ENCODE measurements at places on chromosomes 5 and 9.
A peak's percentile ranks its signal among the peaks of the same experiment; 100 is the strongest.

DNA sequence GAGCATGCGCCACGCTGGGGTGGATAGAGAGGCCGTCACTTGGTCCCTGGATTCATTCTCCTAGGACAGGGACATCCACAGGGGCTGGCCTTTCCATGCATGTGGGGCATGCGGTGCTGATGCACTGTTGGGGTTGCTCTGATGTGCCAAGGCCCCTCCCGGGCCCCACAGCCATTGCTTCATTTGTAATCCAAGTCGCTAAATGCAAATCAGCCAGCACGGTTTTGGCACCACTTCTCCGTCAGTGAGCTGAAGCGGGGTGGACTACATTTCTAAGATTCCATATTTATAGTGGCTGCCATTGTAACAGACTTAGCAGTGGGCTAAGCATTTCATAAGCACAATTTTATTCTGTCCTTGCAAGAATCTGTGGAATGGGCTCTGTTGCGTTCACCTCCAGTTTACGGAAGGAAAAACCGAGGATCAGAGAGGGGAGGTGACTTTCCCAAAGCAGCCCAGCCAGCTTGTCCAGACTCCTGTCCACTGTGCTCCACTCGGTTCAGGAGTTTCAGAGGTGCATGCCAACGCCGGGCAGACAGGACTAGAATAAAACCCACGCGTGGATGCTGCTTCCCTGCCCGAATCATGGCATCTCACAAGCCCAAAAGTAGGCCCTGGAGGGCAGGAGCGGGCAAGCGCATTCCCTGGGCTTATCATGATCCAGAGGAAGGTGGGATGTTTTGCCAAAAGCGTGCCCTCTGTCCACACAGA is 102.6 kb upstream of the COL5A1 start:
- DNase-seq: no peak

- DNase-seq: no peak
Measured at GRCh38 chr5:156473269-156473908, 146.4 kb downstream of the SGCD start.

DNA sequence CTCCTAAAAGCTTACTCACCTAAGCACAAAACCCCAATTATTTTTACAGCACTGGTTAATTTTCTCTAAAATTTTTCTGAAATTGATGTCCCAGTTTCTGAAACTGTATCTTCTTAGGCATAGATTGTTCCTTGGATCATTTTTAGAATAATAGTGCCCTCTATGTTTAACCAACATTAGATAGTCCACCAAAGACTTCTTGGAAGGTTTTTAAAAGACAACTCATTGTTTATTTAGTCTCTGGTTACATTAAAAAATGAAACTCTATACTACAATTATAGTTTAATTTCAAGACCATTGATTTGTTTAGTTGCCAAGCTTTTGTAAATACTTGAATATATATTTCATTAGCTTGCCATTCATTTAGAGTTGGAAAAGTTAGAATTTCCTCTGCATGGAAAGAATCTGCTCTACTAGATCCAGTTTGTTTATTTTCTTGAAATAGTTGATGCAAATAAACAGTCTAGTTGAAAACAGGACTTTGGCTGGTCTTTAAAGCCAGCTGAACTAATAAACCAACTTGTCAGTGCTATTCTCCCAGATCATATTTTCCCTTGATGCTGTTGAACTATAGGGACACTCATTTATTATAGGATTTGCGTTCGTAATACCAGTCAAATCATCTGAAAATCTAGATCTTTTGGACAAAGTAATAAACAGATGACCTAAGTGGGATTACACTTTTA is 990.5 kb downstream of the TLE1 start:
- DNase-seq: no peak

DNA sequence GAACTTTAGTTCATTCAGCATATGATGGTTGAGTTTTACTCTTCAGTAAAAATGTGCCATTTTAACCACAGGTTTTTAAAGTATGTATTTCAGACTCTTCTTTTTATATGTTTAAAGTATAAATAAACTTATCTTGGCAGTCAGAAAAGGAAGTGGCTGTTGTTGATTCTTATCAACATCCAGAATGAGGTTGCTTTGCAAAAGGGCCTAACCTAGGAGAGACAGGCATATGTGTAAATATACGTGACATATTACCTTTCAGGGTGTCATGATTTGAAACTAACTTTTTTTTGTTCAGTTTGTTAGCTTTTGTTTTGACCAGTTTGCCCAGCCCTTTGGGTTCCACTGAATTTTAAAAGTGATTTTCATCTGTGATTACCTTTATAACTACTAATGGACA is 7.4 kb downstream of the SMARCA2 start:
- no peak for DNase-seq

- DNase-seq: no peak
Measured at GRCh38 chr9:98291820-98292219, 36.4 kb upstream of the TBC1D2 start.

- DNase-seq: no peak
Measured at GRCh38 chr9:129195606-129196005, 17.5 kb upstream of the IER5L start.

- DNase-seq: peak; percentile 30
Measured at GRCh38 chr9:125887172-125887571, 140.0 kb downstream of the PBX3 start.

- no peak for DNase-seq
Measured at GRCh38 chr9:126449725-126450667, 123.4 kb downstream of the MVB12B start.

- DNase-seq: no peak
Measured at GRCh38 chr9:19807182-19807892, 18.5 kb upstream of the SLC24A2 start.

- peak; percentile 56 for DNase-seq
Measured at GRCh38 chr5:142014911-142015584, 2.2 kb upstream of the GNPDA1 start.

- DNase-seq: no peak
Measured at GRCh38 chr9:121326130-121326838, 43.8 kb downstream of the STOM start.

GRCh38 chr5:8349855-8350254 is 480.9 kb downstream of the MTRR start:
- no peak for DNase-seq

- DNase-seq: peak; percentile 56
Measured at GRCh38 chr5:110048491-110048890, 358.8 kb downstream of the MAN2A1 start.

DNA sequence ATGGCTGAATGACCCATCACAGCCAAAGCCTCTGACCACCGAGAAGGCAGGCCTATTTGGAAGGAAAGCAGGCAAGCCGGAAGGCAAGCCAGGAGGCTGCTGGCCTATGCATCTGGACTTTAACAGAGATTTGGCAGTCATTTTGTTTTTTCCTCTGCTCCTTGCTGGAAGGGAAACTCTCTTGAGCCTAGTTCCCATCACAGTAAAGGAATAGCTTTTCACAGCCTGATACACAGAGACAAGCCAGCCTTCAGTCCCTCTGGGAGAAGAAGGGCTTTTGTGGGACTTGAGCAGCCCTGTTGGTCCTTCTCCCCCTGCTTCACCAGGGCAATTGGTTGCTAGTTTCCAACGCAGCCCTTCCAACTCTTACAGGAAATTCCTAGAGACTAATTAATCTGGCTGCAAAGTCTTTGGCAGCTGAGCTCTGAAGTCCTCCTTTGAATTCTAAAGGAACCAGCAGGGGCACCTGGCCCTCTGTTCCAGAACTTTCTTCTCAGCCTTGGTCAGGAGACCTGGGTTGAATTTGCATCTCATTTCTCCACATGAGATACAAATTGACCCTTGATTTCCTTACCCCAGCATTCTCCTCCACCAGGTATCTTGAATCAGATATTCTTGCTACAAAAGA is 157.3 kb upstream of the EPB41L4A start:
- no peak for DNase-seq

- DNase-seq: no peak
Measured at GRCh38 chr5:138359621-138360020, 7.1 kb downstream of the KDM3B start.

GRCh38 chr5:177405805-177406204 is 3.6 kb downstream of the F12 start:
- no peak for DNase-seq

DNA sequence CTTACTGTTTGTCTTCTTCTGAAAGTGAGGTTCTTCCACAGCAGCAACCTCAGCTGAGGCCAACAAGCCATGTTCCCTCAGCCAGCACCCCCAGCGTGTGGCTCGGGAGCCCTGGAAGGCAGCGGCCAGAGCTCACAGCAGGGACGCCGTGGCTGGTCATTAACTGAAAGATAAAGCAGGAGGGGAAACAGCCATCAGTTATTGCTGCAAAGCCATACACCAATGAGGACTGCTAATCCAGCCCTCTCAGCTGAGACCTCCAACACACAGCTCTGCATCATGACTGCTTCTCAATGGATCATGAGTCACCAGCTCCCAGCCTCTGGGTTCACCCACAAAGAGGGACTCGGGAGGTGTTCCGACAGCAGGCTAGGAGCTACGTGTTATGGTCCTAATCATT is 24.3 kb downstream of the ABCA1 start:
- peak; percentile 20 for DNase-seq

DNA sequence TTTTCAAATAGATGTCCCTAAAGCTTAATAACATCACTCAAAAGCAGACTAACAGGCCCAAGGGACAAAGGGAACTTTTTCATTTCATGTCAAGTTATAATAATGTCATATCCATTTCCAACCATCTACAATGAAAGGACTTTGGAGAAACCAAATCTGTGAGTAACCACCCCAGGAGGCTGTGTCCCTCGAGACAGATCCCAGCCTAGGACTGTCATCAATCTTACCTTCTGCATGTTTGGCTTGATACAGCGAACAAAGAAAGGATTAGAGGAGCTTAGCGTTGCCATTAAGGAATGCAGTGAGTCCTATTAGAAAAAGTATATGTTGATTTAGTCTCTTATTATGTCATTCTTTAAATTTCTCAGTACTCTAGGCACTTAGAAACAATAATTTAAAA is 137.8 kb upstream of the RETREG1 start:
- DNase-seq: no peak

- DNase-seq: peak; percentile 64
Measured at GRCh38 chr9:137694962-137695875, 76.4 kb downstream of the EHMT1 start.

DNA sequence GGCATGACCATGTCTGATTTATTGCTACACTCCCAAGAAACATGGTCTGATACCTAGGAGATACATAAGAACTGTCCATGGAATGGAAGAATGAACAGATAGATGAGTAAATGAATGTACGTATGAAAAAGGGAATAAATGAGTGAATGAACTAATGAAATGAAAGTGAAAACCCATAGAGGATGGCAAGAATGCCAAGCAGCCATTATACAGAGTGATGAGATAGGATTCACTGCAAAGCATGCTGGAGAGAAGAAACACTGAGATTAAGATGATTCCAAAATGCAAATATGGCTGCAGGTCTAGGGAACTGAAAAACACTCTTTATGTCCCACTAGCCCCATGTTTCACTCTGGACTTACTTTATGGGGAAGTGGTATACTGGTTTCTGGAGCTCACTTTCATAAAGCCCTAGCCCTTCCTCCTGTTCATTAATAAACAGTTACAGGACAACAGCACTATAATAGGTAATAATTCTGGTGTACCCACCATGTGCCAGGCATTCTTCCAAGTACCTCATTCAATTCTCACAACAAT is 170.3 kb upstream of the RAD23B start:
- DNase-seq: no peak

- no peak for DNase-seq
Measured at GRCh38 chr5:156366521-156366920, 39.6 kb downstream of the SGCD start.

GRCh38 chr5:177512736-177513380 is 3.2 kb upstream of the DOK3 start:
- DNase-seq: no peak

- peak; percentile 71 for DNase-seq
Measured at GRCh38 chr9:137294091-137294680, 7.9 kb downstream of the NRARP start.

DNA sequence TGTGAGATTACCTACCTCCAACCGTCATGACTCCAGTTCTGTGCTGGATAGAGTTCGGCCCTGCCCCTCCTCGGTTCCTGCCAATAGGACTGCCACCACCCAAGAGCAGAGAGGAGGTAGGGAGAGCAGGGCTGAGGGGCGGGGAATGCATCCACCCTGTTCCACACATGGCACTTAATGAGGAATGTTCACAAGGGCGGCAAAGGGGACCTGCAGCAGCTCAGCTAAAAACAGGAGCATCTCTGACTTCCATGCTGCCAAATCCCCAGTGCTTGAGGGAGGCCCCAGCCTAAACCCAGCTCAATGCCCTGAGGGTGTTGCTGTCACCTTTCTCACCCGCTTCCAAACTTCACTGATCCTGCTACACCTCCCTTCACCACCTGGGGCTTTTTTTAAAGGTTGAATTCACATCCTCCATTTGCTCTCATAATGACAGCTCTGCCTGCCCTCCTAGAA is 7.8 kb upstream of the DELE1 start:
- no peak for DNase-seq

DNA sequence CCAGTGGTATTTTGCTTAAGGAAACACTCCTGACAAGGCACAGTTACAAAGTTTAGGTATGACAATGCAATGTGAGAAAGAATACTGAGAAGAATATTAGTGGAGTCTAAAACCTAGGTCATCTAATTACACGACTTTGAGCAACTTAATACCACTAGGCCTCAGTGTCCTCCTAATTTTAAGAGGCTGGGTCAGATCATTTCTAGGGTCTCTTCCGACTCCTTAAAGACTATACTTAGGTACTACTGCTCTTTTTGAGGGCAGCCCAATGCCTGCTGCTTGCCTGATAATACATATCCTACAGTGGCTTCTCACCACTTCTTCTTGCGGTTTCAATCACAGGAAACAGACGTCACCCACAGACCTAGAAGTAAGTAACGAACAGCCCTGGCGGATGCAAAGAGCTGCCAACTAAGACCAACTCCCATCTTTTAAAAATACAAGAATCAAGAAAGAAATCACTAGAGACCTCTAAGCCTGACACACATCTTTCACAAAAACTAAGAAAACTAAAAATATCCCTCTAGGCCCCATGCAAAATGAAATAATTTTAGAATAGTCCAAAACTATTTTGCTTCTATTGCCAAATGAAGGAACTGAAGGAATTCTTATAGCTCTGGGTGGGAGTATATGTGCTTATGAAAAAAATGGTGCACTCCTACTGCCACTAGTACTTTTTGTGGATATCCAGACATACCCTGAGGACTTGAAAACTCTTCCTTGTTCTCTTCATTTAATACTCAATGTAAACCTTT is 13.1 kb downstream of the DIAPH1 start:
- no peak for DNase-seq

DNA sequence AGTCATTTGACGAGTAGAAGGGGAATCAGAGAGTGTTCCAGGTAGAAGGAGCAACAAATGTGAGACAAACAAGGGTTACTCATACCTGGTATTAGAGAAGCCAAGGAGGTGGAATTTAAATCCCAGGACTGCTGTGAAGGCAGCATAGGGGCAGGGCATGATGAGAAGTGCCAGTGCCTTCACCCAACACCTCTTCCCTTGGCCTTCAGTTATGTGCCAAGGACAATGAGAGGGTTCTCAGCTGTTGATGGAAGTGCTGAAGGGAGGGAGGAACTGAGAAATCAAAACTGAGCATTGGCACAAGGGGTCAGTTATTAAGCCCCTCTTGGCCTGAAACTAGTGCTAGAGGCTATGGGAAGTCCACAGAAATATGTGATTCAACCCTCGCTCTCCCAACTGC is 50.3 kb downstream of the GARNL3 start:
- no peak for DNase-seq
